ENCODE measurements at places on chromosomes 5 and 9.

DNA sequence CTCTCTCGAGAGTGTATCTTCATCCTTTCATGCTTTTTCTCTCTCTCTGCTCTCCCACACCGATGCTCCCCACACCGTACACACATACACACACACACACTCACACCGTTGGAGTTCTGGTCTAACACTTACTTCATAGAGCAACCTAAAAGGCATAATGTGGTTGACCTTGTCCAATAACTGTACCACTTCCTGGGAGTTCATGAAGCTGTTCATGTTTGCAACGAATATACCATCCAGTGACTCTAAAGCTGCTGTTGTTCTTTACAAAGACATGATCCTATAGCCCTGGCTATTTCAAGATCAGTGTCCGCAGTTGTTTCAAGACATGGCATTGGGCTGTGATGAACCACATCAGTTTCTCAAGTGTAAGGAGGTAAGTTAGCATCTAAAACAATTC is 10.0 kb downstream of the MEF2C start:
- no peak for DNase-seq

GRCh38 chr9:100082782-100083181 is 16.0 kb downstream of the ERP44 start:
- DNase-seq, result no peak

- DNase-seq, result no peak
Observed at GRCh38 chr9:130780865-130781504, 54.1 kb upstream of the ABL1 start.

- no peak for DNase-seq
Observed at GRCh38 chr5:78287169-78287568, 7.3 kb downstream of the AP3B1 start.

- DNase-seq, result peak; percentile 84
Observed at GRCh38 chr5:102048940-102049339, 247.1 kb downstream of the SLCO4C1 start.

DNA sequence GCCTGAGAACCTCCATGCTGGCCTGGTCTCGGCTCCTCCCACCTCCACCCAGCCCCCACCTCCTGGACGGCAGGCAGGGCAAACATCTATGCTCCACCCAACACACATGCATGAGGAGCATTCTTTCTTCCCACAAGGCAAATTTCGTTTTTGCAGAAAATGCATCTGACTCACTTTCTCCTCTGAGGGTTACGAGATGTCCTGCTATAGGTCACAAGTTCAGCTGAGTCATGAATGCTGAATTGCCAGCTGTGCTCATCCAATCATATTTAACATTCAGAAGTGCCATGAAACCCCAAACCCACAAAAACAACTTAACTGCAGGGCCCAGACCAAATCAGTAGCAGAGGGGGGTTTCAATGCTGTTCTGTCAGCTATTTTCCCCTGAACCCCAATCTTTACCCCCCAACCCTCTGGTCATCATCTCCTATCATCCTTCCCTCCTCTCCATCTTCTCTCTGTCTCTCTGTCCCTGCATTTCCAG is 39.0 kb upstream of the OSMR start:
- no peak for DNase-seq

DNA sequence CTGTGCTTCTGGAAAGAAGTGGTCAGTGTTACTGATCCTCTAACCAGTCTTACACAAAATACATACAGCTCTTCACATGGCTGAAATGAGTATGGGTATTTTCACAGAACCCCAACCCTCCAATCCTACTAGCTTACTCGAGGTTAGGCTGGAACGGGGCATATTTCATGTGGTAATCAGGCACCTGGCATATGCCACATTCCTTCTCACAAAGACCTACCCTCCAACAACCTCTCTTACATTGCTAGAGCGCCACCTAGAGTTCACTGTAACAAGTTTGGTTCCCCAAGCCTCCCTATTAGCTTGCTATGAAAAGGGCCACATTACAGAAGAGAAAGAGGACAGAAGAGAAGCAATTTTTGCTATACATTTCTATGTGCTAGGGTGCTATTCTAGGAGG is 597.3 kb downstream of the PRELID2 start:
- peak; percentile 84 for DNase-seq

GRCh38 chr9:106420511-106420944 is 442.4 kb upstream of the ZNF462 start:
- DNase-seq, result peak; percentile 6

GRCh38 chr5:30502277-30502676 is 691.2 kb upstream of the CDH6 start:
- no peak for DNase-seq

- DNase-seq, result no peak
Observed at GRCh38 chr5:54178207-54178606, 132.2 kb downstream of the ARL15 start.

GRCh38 chr9:69412741-69413150 is 87.7 kb downstream of the ENTREP1 start:
- DNase-seq, result no peak

GRCh38 chr5:150291388-150292385 is 2.1 kb upstream of the CAMK2A start:
- no peak for DNase-seq

- DNase-seq, result no peak
Observed at GRCh38 chr5:141784529-141784928, 93.7 kb downstream of the PCDH1 start.
